Erythroblast (primary cell): ENCODE measurements at places on chromosomes 3 and 15.

DNA sequence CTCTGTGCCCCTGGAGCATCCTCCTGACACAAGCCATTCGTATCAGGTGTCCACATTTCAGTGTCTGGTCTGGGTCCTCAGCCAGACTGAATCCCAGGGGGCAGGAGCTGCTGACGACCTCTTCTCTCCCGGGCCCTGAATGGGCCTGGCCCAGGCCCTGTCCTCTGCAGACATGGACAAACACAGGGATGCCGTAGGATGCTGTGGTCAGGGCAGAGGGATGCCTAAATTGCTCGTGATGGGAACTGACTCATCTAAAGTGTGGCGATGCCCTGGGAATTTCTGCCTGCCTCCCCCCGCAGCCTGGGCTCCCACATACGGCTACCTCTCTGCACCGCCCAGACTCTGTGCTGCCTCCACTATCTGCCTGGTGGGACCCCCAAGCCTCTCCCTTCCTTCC lies 58.5 kb upstream of the CTSH start:
- DNase-seq: no peak

- DNase-seq: no peak
Observed at GRCh38 chr3:44950275-44950734, 25.7 kb downstream of the ZDHHC3 start.

DNA sequence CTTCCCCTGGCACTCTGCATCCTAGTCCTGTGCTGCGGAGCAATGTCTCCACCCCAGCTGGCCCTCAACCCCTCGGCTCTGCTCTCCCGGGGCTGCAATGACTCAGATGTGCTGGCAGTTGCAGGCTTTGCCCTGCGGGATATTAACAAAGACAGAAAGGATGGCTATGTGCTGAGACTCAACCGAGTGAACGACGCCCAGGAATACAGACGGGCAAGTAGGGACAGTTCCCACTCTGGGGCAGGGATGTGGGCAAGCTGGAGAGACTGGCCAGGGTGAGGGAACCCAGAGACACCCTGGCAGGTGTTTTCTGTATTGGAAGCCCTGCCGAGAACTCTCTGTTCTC lies 247 bp downstream of the FETUB start:
- no peak for DNase-seq

- no peak for DNase-seq
Observed at GRCh38 chr3:52097851-52098507, 41.6 kb upstream of the DUSP7 start.
